ENCODE measurements at places on chromosomes 11 and 22.

DNA sequence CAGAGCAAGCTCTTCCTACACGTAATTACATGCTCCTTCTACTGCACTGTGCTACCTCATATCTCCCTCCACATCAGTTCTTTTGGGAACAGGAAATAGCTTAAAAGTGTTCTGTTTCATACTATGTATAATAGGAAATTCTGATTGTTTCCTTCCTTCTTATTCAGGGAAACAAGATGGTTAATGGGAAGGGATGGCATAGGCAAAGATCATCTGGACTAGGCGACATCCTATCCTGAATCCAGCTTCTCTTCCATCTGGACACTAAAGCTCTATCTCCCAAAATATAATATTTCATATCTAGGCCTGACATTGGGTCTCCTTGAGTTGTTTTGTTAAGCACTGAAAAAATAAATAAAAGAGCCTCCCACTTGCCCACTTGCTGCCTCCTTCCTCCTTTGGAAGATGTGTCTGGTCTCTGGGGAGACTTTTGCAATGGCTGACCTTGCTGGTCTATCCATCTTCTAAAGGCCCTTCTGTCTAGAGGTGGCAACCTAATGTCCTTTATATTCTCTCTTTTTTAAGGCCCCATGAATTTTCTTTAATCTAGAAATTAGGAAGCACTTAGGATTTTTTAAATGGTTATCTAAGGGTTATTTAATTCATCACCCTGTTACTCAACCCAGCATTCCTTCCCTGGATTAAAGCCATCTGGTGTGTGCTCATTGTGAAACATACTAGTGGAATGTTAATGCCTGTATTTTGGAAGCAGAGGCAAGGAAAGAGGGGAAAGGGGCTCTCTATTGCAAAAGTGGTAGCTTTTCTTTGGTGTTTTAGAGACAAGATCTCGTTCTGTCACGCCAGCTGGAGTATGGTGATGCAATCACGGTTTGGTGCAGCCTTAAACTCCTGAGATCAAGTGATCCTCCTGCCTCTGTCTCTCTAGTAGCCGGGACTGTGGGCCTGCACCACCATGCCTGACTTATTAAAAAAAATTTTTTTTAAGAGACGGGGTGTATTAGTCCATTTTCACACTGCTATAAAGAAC is 20.6 kb downstream of the CLMP start:
- DNase-seq, result no peak

- DNase-seq, result peak; percentile 1
Measured at GRCh38 chr22:33579448-33580093, 340.7 kb downstream of the LARGE1 start.

DNA sequence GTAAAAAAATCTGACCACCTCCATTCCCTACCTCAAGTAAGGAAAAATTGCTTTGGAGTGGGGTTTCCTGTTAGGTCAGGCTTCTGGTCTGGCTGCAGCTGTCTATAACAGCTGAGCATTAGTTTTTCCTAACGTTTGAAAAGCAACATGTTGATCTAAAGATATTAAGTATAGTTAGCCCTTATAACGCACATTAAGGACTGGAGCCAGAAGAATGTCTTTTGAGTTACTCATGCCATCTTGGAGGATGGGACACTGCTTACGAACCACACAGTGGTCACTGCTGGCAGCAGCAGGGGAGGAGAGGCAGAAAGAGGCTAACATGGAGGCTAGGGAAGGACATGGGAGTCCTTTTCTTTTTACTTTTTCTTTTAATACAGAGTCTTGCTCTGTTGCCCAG is 44.1 kb upstream of the GDPD4 start:
- DNase-seq, result no peak

GRCh38 chr11:109892321-109892794 is 200.8 kb upstream of the ZC3H12C start:
- no peak for DNase-seq

GRCh38 chr22:49789289-49790141 is 38.2 kb downstream of the BRD1 start:
- DNase-seq, result no peak

- no peak for DNase-seq
Measured at GRCh38 chr11:47672283-47672730, 29.9 kb upstream of the MTCH2 start.

GRCh38 chr22:23609983-23610781 is 21.9 kb downstream of the DRICH1 start:
- no peak for DNase-seq

DNA sequence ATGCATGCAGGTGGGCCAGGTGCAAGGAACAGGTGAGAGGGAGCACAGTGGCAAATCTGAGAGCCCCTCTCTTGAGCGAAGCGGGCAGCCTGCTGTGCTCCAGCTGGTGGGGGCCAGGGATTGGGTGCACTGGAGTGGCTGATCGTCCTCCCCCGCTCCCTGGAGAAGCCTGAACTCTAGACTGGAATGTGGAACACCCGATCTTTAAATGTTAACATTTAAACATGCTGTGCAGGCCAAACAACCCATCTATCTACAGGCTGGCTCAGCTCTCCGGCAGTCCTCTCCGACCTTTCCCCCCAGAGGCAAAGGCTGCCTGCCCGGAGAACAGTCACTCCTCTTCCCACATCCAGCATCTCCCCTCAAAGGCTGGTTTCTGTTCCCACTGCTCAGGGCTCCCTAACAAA is 5.1 kb downstream of the MRGPRF start:
- no peak for DNase-seq

DNA sequence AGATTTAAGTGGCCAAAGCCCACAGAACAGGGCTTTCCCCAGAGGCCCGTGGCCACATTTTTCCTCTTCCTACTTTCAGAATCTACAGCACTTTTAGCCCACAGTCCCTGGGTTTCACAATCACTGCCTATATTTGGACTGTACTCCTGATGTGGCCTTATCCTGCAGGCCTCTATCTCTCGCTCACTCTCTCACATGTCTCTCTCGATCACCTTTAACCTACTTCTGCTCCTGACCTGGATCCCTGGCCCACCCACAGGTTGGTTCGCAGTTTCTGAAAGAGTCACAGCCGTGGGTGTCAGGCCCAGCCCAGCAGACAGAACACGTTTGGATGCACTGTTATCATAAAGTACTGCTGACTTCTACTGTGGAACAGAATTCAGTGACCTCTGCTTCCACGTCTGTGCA is 55.5 kb downstream of the LARGE1 start:
- DNase-seq, result no peak

DNA sequence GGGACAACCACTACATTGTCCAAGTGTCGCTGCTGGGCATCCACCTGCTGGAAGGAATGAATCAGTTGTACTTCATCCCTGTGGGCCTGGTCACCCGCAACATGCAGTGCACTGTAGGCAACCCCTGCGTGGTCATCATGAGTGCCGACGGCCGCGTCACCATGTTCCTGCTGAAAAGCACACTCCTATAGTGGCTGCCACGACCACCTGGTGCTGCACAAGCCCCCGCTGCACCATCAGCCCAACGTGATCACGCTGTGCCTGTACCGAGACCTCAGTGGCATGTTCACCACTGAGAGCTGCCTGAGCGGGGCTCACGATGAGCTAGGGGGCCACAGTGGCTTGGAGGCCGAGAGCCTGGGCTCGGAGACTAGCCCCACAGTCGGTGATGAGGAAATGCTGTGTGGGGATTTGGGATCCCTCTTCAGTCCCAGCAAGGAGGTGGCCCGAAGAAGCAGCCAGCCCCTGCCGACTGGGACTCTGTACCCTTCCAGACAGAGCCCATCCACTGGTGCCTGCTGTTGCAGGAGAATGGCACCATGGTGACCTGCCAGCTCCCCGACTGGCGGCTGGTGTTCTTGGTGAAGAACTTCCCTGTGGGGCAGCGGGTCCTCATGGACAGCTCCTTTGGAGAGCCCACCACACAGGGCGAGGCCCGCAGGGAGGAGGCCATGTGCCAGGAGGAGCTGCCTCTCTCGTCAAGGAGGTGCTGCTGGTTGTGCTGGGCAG is 15.7 kb upstream of the SLC5A4 start:
- DNase-seq, result no peak

- no peak for DNase-seq
Measured at GRCh38 chr22:45974498-45974897, 2.5 kb downstream of the WNT7B start.

GRCh38 chr11:79092791-79093353 is 348.0 kb downstream of the TENM4 start:
- peak; percentile 13 for DNase-seq

GRCh38 chr11:70358753-70359152 is 39.6 kb upstream of the CTTN start:
- DNase-seq, result no peak

- no peak for DNase-seq
Measured at GRCh38 chr11:113023228-113023627, 62.0 kb downstream of the NCAM1 start.

DNA sequence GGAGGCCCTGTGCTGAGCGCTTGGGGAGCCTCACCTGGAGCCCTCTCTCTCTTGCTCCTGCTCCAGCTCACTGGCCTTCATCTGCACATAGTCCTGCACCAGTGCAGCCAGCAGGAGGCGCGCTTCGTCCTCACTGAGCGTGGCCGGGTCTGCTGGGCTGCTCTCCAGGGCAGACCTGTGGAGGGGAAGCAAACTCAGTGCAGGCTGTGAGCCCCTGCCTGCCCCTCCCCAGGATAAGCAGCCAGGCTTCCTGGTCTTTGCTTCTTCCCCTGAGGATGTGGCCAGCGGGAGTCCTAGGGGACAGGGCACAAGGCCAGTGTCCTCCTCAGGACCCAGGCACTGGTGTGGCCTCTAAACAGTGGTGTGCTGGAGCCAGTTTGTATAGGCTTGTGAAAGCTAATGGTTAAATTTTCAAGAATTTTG is 2.2 kb downstream of the CALCA start:
- DNase-seq, result peak; percentile 15

- DNase-seq, result no peak
Measured at GRCh38 chr11:116263019-116263418, 509.8 kb downstream of the BUD13 start.

DNA sequence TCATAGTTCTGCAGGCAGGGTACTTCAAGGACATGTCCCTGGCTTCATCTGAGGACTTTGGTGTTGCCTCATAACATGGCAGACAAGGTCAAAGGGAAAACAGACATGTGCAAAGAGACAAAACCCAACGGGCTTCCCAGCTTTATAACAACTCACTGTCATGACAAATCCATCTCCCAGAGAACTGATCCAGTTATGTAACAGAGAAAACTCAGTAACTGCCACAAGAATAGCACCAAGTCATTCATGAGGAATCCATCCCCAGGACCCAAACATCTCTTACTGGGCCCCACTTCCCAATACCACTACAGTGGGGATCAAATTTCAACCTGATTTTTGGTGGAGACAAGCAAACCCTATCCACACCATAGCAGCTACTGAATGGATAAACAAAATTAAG is 13.0 kb downstream of the OR52N4 start:
- DNase-seq, result no peak

DNA sequence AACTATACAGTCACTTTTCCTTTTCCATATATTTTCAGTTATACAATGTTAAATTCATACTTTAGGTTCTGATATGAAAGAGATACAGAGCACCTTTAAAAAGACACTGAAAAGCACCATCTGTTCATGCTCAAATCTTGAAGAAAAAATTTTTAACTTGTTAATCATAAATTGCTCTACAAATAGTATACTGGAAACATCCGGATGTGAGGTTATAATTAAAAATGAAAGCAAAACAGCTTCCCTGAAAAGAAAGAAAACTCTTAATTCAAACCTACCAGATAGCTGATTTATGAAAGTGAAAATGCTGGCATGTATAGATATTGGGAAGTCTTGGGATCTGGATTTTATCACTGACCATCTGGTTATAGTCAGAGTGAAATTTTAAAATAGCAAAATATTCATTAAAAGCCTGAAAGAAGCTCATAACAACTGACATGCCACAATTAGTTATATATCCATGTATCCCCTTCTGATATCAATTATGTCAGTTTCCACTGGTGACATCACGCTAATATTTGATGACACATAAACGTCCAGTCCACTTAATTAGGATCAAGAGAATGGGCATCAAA is 740.0 kb downstream of the DLG2 start:
- DNase-seq, result no peak

GRCh38 chr11:33536178-33536577 is 164.4 kb downstream of the C11orf91 start:
- DNase-seq, result no peak

DNA sequence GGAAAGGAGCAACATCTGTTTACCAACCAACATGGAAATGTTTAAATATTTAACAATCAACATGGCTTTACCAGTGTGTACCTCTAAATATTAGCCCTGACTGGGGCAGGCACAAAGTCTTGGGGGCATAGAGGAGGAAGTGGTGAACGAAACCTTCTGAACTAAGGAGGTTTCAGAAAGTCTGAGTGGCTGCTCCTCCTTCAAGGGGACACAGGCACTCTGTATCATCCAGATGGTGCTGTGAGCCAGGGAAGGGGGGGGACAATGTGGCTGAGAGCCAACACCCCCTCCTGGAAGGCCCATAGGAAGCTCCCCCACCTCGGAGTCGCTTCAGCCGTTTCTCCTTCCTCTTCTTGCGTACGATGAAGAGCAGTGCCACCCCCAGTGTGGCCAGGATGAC is 107.7 kb downstream of the CEP164 start:
- no peak for DNase-seq

- no peak for DNase-seq
Measured at GRCh38 chr11:61012737-61013215, 41.3 kb downstream of the CD6 start.

DNA sequence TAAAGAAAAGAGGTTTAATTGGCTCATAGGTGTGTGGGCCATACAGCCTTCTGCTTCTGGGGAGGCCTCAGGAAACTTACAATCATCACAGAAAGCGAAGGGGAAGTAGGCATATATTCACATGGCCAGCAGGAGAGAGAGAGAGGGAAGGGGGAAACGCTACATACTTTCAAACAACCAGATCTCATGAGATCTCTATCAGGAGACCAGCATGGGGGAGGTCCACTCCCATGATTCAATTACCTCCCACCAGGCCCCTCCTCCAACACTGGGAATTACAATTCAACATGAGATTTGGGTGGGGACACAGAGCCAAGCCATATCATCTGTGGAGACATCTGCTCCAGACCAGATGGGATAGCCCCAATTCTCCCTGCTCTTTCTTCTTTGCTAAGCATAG is 866.0 kb downstream of the BRD1 start:
- no peak for DNase-seq

GRCh38 chr22:38468443-38469305 is 778 bp downstream of the KDELR3 start:
- DNase-seq, result no peak

- no peak for DNase-seq
Measured at GRCh38 chr11:76152741-76153570, 53.3 kb downstream of the WNT11 start.

- DNase-seq, result no peak
Measured at GRCh38 chr11:112627588-112628045, 333.6 kb upstream of the NCAM1 start.

DNA sequence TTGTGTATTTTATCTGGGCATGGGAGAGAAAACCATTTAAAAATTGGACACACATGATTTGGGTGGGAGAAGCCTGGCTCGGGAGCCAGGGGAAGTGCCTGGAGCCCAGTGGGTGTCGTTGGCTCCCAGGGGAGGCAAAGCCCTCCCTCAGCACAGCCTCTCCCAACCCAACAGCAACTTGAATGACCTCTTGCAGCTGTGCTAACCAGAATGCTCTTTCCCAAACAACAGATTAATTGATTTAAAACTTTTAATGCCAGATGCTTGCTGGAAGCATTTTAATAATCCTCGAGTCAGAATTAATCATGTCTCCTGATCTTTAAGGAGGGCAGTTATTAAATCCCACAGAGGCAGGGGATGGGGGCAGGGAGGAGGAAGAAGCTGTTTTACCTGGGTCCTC is 401.6 kb downstream of the BUD13 start:
- no peak for DNase-seq

- no peak for DNase-seq
Measured at GRCh38 chr11:109970516-109971183, 122.5 kb upstream of the ZC3H12C start.
